ENCODE measurements at places on chromosomes 5 and 9.

DNA sequence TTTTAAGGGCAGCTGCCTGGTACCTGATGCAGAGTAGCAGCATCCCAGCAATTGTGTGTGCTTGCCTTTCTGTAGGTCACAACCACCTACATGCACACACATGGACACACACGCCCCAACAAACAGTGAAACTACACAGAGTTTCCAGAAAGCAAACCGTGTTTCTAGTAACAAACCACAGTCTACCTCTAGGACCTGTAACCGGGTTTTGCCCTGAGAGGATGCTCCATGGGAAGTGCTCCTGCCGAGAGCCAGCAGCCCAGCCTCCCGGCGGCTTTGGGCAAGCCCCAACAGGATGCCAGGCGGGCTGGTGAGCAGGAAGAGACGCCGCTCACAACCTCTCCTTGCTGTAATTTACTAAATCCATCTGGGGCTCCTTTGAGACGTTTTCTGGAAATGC is 4.1 kb upstream of the TCF7 start:
- no peak for DNase-seq

GRCh38 chr5:159206818-159207217 is 2.5 kb downstream of the RNF145 start:
- no peak for DNase-seq

- DNase-seq = no peak
These were observed 246.9 kb downstream of the MPDZ start for GRCh38 chr9:13032585-13032984.

- DNase-seq = no peak
These were observed 273.0 kb upstream of the RPS23 start for GRCh38 chr5:82551192-82551591.

GRCh38 chr5:151619812-151620460 is 28.8 kb upstream of the FAT2 start:
- DNase-seq = no peak

GRCh38 chr5:104375345-104375744 is 812.8 kb upstream of the NUDT12 start:
- no peak for DNase-seq

DNA sequence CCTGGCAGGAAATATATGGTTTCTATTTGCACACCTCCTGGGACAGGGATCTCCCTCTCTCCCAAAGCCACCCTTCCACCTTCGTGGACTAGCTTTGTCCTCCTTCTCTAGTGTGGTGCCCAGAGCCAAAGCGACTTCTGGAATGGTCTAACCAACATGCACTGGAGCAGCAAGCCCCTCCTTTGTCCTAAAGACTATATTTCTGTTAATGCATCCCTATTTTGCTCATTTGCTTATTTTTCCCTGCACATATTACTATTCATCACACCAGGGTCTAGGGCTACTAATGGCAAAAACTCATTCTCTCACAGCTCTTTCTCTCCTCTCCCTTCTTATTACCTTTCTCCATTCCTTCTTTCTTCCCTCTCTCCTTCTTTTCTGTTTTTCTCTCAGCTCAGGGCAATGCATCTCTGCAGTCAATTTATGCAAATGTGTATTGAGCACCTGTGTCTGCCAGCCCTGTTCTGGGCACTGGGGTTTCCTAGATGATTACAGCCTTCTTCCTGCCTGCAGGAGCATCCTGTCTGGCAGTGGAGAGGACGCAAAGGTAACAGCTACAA is 2.8 kb upstream of the NEURL1B start:
- DNase-seq = no peak

DNA sequence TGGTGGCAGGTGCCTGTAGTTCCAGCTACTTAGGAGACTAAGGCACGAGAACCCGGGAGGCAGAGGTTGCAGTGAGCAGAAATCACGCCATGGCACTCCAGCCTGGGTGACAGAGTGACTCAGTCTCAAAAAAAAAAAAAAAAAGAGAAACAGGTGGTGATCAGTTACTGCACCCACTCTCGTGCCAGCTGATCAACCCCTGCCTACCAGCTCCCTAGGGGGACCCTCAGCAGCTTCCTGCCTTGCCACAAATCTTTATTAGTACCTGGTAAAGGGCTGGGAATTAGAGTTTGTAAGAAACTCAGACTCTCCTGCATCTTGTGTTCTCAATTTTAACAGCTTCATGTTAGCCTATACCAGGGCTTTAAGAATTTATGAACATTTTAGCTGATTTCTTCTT is 914.9 kb downstream of the EFNA5 start:
- no peak for DNase-seq

DNA sequence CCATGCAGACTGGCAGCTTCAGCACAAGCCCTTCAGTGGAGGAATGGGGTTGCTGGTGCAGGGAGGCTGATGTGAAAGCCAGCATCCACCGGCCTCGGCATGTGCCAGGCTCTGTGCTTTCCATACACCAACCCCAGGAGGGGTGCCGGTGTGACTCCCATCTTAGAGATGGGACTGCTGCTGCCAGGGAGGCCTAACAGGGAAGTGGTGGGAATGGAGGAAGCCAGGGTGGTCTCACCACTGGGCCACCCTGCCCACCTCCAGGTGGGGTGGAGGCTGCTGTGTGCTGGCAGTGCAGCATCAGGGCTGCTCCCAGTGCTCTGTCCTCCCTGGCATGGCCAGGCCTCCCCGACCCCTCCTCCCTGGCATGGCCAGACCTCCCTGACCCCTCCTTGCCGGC is 32.8 kb upstream of the PITX1 start:
- no peak for DNase-seq

DNA sequence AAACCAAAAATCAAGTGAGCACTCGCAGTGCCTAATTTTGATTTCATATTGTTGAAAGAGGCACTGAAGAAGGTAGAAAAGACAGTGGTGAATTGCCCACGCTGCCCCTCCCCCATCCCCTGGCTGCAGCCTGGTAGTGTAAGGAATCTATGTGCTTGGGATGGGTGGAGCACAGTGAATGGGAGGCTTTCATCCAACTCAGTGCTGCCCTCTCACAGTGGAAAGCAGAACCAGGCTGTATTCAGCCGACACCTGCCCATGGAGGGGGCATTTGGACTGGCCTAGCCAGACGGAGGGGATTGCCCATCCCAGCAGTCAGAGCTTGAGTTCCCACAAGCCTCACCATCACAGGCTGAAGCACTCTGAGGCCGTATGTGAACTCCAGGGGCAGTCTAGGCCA is 800.4 kb upstream of the DMAC1 start:
- DNase-seq = no peak

DNA sequence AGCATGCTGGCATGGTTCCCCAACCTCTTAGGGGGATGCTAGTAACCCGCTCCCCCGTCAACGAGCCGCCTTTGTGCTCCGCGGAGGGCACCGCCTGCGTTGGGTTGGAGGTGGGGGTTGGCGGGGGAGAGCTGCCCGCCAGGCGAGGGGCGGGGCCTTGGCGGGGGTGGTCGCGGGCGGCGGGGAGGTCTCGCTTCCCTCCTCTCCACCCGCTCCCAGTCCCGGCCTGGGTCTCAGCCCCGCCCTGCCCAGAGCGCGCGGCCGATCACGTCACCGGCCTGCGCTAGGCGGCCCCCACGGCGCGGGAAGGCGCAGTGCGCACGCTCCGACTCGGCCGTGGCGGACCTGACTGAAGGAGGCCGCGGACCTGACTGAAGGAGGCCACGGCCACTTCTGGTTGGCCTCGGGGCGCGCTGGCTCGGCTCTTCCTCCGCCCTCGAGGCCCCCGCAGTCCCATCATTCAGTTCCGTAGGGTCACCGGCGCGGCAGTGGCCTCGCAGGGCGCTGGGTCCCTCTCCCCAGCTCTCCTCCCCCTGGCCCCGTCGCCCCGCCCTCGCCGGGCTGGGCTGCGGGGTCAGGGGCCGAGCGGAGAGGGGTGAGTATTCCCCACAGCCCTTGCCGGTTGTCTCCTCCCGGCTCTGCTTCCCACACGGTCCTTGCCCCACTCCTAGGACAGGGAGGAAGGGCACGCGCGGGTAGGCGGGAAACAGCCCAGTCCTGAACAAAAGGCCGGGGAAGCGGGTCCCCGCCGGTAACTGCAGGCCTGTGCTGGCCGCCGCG is at the start of gene ATG10:
ATG10 (plus strand) TSS at position 312 of the 780 bp plus-strand sequence. CDS start 15,548 bp downstream, outside the sequence.
- DNase-seq = peak; percentile 94

GRCh38 chr5:17315710-17316221 is 98.3 kb downstream of the BASP1 start:
- DNase-seq = no peak

DNA sequence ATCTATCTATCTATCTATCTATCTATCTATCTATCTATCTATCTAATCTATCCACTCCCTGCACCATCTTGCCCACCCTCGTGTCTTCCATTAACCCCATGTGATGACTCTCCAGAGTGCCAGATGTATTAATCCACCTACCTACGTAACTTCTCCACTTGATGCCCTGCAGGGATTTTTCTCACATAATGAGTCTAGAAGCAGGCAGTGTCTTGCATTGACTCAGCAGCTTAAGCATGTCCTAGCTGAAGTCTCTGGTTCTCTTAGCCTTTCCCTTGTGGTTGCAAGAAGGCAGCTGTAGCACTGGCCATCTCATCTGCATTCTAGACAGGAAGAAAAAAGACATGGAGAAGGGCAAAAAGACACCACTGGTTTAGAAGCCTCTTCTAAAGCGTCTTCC is 96.7 kb upstream of the ALDH1B1 start:
- no peak for DNase-seq

GRCh38 chr5:109186759-109187158 is 223.0 kb downstream of the PJA2 start:
- DNase-seq = no peak

DNA sequence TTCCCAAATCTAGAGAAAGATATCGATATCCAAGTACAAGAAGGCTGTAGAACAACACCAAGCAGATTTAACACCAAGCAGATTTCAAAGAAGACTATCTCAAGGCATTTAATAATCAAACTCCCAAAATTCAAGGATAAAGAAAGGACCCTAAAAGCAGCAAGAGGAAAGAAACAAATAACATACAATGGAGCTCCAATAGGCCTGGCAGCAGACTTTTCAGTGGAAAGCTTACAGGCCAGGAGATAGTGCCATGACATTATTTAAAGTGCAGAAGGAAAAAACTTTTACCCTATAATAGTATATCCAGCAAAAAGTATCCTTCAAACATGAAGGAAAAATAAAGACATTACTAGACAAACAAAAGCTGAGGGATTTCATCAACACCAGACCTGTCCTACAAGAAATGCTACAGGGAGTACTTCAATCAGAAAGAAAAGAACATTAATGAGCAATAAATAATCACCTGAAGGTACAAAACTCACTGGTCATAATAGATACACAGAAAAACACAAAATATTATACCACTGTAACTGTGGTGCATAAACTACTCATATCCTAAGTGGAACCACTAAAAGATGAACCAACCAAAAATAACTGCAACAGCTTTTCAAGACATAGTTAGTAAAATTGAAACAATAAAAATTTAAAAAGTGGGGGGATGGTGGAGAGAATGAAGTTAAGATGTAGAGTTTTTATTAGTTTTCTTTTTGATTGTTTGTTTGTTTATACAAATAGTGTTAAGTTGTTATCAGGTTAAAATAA is 267.2 kb downstream of the AUH start:
- DNase-seq = no peak

- no peak for DNase-seq
These were observed 136.7 kb downstream of the FAM114A2 start for GRCh38 chr5:153902016-153902415.

GRCh38 chr9:129235931-129236331 is 57.9 kb upstream of the IER5L start:
- no peak for DNase-seq

DNA sequence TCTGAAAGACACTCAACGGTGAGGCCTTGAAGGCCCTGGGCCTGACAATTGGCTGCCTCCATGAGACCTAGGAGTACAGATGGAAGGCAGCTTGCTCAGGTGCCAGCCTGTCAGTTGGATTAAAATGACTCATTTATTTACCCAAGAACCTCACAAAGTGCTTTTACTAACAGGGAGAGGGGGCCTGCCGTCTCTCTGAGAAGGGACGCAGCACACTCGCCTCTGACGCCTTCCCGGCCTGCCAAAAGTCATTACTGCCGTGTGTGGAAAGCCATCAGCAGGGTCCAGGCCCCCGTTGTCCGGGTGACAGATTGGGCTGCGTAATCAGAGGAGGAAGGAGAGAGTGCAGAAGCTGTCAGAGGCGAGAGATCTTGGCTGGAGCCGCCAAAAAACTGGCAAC is 32.4 kb downstream of the DDX31 start:
- no peak for DNase-seq

DNA sequence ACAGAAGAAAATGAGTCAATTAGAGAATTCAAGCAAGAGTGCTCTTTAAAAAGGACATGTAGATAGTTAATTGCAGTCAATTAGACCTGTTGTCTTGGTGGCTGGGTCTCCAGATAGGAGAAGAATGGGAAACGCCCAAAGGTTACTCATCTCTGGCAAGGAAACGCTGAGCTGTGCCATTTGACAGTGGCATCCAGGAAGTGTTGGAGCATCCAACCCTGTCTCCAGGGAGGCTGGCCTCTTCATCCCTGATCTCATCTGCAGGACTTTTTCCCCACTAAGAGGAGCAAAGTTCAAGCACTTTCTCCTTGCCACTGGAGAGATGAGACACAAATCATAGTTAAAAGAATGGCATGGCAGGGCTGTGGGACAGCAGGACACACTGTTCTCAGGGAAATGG is 111.7 kb upstream of the MSX2 start:
- peak; percentile 66 for DNase-seq

DNA sequence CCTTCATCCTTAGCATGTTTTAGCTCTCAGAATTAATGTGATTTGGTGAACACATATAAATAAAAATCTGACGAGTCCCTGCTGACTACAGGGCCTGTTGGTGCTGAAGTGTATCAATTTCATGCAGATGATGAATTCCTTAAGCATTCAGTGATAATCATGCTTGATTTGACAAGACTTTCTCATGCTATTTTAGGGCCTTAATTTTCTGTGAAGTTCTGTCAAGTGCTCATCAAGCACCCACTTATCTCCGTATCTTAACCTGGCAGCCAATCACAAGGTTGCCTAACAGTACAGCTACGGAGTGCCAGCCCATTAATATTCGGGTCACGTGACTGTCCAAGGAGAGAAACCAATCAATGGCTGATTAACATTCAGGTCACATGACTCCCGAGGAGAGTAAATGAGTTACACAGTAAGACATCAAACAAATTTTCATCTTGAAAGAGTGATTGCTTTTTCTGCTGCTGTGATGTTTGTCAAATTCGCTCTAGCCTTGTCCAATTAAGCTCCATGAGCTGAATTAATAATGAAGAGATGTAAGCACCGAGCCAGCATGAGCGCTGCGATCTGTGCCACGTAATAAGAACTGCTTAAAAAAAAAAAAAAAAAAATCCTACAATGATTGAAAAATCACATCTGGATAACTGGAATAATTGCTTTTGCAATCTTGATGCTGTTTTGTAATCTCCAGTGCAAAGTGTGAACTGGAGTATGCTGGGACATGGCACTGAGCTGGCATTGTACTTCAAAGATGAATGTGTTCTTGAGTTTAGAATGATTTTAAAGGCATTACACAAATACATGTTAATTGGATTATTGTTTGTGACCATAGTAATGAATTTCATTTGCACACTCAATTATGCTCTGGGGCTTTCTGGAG is 104.3 kb upstream of the SPATA31D4 start:
- DNase-seq = no peak

GRCh38 chr9:136826188-136826541 is 16.1 kb upstream of the AJM1 start:
- no peak for DNase-seq
